ENCODE measurements at places on chromosomes 13 and 19.

DNA sequence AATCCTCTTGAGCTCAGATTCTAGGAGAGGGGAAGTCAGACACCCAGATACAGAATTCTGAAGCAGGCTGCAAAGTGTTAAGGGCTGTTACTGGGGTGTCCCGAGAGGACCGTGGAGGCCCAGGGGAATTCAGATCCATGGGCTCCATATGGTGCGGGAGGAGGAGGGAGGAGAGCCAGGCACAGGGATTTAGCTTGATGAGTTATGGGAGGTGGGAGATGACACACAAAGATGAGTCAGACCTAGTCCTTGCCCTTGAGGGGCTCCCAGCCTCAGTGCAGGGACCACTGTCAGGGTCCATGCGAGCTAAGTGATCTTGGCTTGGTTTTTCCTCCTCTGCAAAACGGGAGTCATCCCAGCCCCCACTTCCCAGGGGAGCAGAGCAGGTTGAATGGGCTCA lies 14.4 kb upstream of the GIPR start:
- DNase-seq: no peak

- DNase-seq: peak; percentile 93
These were observed 13.9 kb upstream of the CACNG6 start for GRCh38 chr19:53977429-53977990.

DNA sequence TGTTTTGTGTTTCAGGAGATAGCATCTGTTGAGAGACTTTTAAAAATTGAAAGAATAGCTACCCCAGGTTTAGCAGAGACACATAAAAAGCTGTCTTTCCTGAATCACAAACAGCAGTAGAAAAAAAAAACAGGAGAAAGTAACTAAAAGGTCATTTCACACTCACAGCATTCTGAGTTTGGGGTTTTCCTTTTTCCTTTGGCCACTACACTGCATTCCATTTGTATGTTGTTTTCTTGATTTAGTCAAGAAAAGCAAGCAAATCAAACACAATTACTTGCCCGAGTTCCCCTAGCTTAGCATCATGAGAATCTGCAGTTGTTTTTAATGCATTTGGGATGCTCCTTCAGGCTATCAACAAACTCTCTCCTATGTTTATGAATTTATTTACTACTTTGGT lies 161.0 kb downstream of the KCTD12 start:
- DNase-seq: peak; percentile 89

GRCh38 chr19:35495107-35496064 lies 5.1 kb upstream of the KRTDAP start:
- peak; percentile 66 for DNase-seq

GRCh38 chr19:38596057-38596981 lies 21.4 kb downstream of the MAP4K1 start:
- peak; percentile 50 for DNase-seq

DNA sequence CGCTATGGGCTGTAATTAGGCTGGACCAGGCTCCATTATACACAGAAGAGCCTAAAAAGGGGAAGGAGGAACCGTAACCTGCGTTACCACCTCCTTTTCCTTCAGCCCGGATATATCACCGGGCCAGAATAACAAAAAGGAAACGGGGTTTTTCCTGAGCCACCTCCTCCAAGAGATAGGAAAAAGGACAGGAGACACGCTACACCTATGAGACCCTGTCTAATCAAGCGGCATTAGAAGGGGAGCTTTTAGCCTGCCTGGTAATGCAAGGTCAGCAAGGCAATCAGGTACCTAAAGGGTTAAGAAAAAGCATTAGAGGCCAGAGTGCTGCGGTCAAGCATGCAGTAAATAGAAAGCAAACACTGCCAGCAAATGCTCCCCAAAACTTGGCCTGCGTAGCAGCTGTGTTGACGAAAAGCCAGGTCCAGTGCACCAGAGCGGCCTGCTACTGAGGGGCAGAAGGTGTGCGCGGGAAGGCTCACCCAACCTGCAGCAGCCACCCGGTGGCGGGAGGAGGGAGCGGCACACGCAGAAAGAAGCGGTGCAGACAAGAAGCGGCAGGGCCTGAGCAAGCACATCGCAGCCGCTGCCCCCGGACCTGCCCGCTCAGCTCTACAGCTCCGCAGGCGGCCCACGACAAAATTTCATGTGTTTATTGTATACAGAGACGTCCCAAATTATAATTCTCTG lies 1466.1 kb downstream of the UQCRFS1 start:
- no peak for DNase-seq

DNA sequence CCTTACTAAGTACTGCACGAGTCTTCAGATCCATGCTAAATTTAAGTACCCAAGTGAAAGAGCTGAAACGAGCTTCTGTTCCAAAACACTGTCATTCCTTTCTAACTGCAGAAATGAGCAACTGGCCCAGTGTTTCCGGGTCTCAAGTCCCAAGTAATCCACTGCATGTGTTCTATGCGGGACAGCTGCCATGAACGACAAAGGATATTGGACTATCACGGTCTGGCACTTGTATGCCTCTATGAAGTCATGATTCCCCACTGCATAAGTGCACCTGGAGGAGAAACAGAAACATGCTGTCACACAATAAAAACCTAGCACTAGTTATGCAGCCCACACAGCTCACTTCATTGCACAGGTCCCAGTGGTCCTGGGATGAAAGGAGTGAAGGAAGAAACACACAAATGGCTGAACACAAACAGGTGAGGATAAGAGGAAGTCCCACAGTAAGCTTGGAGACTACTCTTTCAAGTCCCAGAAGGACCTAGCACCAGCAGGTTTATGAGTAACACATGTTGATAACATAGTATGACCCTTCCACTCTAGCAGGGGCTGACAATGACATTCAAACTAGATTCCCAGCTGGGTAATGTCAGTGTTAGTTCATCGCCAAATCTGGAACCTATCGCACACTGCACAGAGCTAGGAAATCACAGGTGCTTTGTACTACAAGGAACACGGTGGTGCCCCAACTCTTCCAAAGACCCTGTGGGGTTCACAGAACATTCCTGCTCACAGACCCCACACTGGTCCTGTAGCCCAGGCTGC lies 11.3 kb downstream of the PCID2 start:
- peak; percentile 51 for DNase-seq

DNA sequence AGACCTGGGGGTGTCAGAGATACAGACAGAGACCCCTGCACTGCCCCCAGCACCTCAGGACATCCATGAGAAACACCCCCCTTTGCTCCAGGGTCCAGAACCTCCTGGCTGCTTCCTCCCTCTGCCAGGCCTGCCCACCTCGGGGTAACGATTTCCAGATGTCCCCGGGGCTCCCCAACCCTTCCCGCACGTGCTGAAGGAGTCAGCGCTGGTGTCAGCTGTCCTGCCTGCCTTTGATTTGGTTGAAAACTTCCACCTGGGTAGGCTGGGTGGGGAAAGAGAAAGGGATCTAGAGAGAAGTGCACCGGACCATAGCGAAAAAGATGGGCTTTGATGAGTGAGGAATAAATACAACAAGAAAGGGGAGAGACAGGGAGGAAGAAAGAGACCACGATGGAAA lies 1.5 kb upstream of the CGB7 start:
- DNase-seq: no peak

DNA sequence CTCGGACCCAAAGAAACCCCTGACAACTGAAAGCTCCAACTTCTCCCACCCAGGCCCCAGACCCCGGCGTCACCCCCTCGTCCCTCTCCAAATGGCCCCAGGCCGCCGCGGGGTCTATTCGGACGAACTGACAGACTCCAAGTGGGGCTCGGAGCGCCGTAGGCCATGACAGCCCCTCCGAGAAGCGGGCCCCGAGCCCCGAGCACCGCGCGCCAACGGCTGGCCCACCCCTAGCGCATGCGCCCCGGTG lies 360 bp downstream of the DDX39A start:
- no peak for DNase-seq

GRCh38 chr19:49790866-49791265 lies 22.2 kb downstream of the FUZ start:
- peak; percentile 25 for DNase-seq

DNA sequence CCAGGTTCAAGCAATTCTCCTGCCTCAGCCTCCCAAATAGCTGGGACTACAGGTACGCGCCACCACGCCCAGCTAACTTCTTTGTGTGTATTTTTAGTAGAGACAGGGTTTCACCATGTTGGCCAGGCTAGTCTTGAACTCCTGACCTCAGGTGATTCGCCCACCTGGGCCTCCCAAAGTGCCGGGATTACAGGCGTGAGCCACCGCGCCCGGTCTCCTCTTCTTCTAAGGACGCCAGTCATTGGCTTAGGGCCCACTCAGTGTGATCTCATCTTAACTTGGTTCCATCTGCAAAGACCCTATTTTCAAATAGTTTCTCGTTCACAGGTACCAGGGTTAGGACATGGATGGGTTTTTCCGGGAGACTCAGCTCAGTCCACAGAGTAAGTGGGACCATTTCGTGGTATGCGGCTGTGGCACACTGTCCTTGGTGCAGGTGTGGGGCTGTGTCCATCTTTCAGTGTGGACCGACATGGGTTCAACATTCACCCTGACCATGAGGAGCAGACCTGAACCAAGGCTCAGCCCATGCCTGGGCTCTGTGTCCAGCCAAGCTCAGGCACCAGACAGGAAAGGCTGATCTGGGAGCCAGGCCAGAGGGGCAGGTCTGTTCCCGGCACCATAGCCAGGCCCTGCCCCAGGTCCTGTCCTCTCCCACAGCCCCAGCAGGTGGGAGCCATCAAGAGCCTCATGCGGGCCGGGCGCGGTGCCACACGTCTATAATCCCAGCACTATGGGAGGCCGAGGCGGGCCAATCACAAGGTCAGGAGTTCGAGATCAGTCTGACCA lies 2.8 kb upstream of the MKNK2 start:
- DNase-seq: peak; percentile 54

- DNase-seq: no peak
These were observed 20.5 kb downstream of the RAB20 start for GRCh38 chr13:110540871-110541525.

GRCh38 chr13:26132756-26133155 lies 80.9 kb upstream of the SHISA2 start:
- peak; percentile 79 for DNase-seq

GRCh38 chr13:100827489-100828176 lies 153.0 kb upstream of the TMTC4 start:
- DNase-seq: no peak

- no peak for DNase-seq
These were observed 8.1 kb upstream of the CHST8 start for GRCh38 chr19:33613620-33614000.

GRCh38 chr19:33520844-33521479 lies 629 bp downstream of the PEPD start:
- no peak for DNase-seq

DNA sequence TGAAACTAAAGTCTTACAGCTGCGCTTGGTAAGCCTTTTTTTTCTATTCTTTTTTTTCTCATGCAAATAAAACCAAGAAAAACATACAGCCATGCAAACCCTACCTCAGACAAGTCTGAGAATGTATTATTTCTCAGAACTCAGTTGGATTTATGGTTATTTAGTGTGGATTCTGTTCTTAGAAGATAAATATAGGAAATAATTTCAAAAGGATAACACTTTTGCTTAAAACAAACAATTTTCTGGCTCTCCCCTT lies 40.7 kb upstream of the TNFSF11 start:
- DNase-seq: no peak

DNA sequence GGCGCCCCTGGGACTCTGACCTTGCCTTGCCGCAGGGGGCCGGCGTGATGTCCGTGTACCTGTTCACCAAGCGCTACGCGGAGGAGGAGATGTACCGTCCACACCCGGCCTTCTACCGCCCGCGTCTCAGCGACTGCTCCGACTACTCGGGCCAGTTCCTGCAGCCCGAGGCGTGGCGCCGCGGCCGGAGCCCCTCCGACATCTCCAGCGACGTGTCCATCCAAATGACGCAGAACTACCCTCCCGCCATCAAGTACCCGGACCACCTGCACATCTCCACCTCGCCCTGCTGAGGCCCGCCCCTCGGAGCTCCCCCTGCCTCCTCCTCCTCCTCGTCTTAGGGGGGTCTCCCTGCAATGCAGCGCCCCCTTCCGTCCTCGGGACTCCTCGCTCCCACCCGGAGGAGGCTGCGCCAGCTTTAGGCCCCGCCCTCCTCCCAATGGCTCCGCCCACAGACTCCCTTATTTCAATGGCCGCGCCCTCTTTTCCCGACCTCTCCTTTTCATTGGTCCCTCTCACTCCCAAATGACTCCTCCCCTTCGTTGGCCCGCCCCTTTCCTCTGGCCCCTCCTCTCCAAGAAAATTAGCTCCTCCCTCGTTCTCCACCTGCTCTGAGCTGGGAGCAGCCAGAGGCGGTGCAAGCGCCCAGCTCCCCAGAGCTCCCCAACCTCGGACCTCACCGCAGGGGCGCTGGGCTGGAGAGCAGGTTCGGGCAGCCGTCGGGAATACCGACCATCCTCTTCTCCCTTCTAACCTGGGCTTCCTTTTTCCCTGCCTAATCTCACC lies 20.5 kb upstream of the CACNG8 start:
- no peak for DNase-seq

DNA sequence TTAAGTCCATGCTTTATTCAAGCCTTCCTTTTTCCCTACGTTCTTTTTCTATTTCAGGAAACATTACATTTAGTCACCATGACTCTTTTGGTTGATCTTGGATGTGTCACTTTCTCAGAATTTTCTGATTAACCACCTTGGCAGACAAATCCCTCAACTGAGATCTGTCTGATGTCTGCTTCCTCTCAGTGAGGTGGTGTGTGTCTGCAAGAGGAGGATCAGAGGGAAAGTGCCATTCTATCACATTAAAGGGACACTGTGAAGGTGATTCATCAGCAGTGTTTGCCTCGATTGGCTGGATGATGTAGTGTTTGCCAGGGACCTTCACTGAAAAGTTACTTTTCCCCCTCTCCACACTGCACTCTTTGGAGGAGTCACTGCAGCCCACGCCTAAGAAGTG lies 3.0 kb upstream of the CCNP start:
- no peak for DNase-seq

GRCh38 chr19:990119-990571 lies 6.0 kb downstream of the WDR18 start:
- no peak for DNase-seq

GRCh38 chr19:57587529-57587928 lies 3.6 kb downstream of the ZIK1 start:
- no peak for DNase-seq

GRCh38 chr13:31105856-31106255 lies 55.8 kb downstream of the HSPH1 start:
- no peak for DNase-seq

DNA sequence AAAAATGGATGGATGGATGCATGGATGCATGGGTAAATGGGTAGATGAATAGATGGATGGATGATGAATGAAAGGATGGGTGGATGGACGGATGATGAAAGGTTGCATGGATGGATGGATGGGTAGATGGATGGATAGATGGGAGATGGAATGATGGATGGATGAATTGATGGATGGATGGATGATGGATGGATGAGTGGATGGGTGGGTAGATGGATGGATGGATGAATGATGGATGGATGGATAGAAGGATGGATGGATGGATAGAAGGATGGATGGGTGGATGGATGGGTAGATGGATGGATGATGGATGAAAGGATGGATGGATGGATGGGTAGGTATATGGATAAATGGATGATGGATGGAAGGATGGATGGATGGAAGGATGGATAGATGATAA lies 115.1 kb upstream of the LSM14A start:
- DNase-seq: no peak

GRCh38 chr13:79799059-79799867 lies 318.3 kb downstream of the NDFIP2 start:
- peak; percentile 77 for DNase-seq

DNA sequence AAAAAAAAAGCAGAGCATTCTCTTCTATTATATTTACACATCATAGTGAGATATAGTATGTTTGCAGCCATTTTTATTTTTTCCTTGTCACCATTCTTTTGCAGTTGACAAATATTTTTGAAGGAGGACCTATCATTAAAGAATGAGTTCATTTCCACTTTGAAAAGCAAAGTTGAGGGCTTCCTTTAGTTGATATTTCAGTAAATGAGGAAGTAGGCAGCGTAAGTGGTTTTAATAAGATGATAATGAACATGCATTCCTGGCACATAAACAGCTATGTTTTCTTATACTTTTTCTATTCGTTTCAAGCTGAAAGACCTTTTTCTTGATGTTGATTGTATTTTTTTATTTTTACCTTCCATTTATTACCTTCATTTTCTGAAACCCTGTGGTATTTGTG lies 66.2 kb downstream of the ZMYM2 start:
- no peak for DNase-seq

All from muscle of leg (tissue), 16 donors.